HuH-7 (cell line): ENCODE measurements at places on chromosomes 2 and 18.

- DNase-seq: no peak
Measured at GRCh38 chr2:123157016-123157415, 868.1 kb upstream of the CNTNAP5 start.

GRCh38 chr2:162704496-162704895 is 134.1 kb downstream of the KCNH7 start:
- DNase-seq: no peak

- no peak for DNase-seq
Measured at GRCh38 chr2:135561925-135562324, 30.6 kb downstream of the R3HDM1 start.

DNA sequence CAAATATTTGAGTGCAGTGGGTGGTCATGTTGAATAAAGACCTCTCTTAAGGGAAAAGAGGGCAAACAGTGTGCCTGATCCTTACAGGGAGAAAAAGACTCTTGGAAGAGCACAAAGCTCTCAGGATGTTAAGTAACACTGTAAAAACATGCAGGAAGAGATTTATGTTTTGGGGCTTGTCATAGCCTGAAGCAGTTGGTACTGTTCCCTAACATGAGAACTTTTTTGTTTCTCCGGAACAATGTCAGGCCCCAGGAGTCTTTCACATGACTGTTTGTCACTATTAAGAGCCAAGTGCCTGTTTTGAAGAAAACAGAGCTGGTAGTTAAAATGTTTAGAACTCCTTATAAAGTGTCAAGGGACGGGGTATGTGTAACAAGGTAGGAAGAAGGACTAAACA is 83.7 kb upstream of the B3GNT2 start:
- DNase-seq: no peak

- no peak for DNase-seq
Measured at GRCh38 chr18:140670-141266, 17.6 kb upstream of the USP14 start.

DNA sequence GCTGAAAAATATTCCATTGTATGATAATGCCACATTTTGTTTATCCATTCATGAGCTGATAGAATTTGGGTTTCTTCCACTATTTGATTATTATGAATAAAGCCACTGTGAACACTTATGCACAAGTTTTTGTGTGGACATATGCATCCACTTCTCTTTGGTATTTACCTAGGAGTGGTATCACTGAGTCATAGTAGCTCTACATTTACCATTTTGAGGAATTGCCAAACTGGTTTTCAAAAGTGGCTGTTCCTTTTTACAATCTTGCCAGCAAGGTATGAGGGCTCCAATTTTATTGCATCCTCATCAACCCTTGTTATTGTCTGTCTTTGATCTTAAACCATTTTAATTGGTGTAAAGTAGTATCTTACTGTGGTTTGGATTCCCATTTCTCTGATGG is 13.3 kb upstream of the EHBP1 start:
- no peak for DNase-seq

GRCh38 chr18:23574611-23575308 is 11.5 kb downstream of the NPC1 start:
- DNase-seq: no peak

- DNase-seq: no peak
Measured at GRCh38 chr2:152437276-152438108, 102.5 kb downstream of the FMNL2 start.

GRCh38 chr18:55517055-55517454 is 70.9 kb downstream of the TCF4 start:
- DNase-seq: no peak

GRCh38 chr2:238404406-238405216 is 22.1 kb upstream of the ASB1 start:
- no peak for DNase-seq
